ENCODE measurements at places on chromosomes 11 and 22.

- peak; percentile 41 for DNase-seq
Observed at GRCh38 chr22:18024276-18024939, at the start of gene MICAL3. TSS of gene MICAL3 (minus strand) at chr22:18024561. CDS start at chr22:17906812, 117,749 bp downstream.

DNA sequence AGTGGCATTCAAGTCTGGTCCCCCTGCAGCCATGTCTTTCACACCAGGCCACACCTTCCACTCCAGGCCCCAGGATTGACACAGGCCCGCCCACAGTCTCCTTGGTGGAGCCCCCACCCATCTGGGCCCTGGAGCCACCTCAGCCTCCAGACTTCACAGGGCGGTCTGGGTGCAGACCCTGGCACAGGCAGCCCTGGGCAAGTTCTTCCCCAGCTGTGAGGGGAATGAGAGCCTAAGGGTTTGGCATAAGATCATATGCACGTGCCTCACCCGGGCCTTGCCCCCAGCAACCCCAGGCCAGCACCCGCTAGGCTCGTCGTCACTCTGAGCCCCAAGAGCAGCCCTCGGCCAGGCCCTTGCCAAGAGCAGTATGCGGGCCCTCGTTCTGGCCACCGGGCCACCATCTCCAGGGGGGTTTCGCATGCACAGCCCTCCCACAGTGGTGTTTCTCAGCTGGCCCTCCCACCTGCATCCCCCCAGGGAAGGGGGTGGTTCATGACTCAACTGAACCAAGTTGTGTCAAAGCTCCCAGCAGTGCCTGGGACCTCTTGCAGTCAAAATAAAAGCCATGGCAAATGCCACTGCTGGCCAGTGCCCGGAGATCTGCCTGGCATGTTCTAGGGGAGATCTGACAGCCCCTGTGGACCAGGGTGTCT lies 70.4 kb upstream of the KCNQ1OT1 start:
- DNase-seq, result peak; percentile 75

- DNase-seq, result no peak
Observed at GRCh38 chr11:14764579-14765527, 121.2 kb downstream of the PDE3B start.

DNA sequence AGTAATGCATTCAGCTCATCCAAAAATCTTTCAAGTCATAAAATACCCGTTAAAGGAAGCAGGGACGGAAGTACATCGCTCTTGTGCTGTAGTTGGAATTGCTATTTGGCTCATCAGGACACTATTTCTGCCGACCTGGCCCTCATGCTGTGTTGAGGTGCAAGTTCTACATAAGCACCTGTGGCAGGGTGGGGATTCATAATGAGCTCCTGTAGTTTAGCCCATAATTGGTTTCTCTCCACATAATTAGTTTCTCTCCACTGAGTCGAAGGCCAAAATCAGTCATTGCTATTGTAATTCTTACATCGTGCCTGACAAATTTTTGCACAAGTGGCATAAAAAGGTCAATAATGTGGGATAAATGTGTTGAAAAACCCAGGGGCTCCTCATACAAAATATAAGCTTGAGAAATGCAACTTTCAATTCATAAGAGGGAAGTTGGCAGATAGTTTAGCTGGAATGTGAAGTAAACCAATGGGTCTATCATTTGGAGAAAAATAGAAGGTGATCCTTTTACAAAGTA lies 14.9 kb upstream of the ISX start:
- no peak for DNase-seq

DNA sequence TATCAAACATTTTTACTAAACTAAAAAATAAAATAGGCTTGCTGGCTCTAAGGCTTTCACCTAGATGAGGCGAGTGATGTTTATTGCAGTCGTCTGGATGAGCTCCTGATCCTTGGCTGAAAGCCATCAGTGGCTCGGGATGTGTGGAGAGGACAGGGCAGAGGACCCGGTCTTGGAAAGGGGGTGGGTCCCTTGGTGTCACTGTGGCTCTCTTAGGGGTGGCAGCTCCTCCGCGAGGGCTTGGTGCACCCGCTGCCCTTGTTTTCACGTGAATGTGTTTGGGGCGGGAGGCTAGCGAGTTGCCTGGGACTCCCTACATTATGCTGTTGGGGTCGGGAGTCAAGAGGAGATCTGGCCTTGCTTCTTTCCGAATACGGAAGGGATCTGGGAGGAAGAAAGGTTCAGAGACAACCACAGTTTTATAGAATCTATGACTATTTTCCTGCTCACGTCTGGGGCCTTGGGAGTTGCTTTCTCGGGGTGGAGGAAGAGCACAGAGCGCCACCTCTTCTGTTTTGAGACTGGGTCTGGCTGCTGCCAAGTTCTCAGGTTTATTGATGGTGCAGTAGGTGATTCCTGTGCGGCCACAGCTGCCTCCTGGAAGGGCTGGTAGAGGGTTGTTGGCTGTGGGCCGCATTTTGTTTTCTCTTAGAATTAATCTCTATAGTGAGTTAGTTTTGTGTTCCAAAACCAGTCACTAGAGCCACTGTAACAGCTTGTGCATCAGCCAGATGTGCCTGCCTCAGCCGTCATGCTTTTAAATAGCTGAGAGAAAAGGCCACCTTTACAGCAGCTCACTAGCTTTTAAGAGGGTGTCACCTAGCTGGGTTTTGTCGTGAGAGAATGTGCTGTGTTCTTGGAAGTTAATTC lies 12.8 kb downstream of the TBC1D22A start:
- no peak for DNase-seq

- DNase-seq, result no peak
Observed at GRCh38 chr11:122664188-122664587, 8.7 kb downstream of the UBASH3B start.

Measured in suprapubic skin (tissue), 4 donors.